ENCODE measurements at places on chromosomes 3 and 15.

DNA sequence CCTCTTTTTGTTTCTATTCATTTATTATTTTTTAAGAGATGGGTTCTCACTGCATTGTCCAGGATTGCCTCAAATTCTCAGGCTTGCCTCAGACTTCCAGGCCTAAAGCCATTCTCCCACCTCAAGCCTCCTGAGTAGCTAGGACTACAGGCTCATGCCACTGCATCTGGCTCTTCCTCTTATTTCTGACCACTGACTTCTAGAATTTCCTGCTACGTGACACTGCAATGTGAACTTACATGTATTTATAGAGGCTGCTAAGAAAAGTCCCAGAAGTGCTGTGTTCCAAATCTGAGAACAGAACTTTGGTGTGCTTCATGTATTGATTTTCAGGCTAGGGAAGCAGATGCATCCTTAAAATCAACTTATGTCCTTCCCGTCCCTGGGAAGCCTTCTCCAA lies 407.4 kb downstream of the RSL24D1 start:
- no peak for DNase-seq

GRCh38 chr15:45743426-45744235 lies 108.8 kb downstream of the SQOR start:
- no peak for DNase-seq

- no peak for DNase-seq
Observed at GRCh38 chr3:187519428-187519890, 150.7 kb downstream of the SST start.

- DNase-seq: no peak
Observed at GRCh38 chr15:70742928-70743327, 20.4 kb downstream of the UACA start.

- no peak for DNase-seq
Observed at GRCh38 chr3:148840451-148840850, 12.8 kb downstream of the CPB1 start.

DNA sequence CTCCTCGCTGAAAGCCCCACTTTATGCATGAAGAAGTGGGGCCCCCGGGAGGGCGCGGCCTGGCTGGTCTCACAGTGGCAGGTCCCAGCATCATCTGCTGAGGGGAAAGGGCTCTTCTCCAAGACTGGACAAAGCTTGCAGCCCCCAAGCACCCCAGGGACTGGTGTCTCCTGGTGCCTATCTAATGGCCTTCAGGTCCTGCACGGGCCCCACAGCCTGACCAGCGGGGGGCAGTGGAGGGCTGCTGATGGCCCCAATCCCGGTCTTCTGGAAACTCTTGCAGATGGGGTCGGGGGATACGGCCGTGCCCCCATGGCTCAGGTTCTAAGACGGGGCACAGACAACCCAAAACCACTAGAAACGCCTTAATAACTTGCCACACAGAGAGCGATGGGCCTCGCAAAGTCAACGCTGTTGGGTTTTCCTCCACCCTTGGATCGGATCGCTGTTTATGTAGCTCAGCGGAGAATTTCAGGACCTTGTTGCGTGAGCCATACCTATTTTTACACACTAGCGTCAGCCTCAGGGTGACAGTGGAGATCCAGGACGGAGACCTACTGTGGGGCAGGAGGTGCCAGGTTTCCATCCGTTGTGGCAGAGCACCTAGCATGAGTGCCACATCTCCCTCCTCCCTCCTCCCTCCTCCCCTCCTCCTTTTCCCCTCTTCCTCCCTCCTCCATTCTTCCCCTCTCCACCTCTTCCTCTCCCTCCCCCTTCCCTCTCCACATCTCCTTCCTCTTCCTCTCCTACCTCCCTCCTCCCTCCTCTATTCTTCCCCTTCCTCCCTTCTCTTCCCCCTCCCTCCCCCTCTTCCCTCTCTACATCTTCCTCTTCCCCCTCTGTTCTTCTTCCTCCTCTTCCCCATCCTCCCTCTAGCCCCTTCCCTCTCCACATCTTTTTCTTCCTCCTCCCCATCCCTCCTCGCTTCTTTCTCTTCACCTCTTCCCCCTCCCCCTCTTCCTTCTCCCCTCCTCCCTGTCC lies 79.3 kb upstream of the ALDH1L1 start:
- no peak for DNase-seq

DNA sequence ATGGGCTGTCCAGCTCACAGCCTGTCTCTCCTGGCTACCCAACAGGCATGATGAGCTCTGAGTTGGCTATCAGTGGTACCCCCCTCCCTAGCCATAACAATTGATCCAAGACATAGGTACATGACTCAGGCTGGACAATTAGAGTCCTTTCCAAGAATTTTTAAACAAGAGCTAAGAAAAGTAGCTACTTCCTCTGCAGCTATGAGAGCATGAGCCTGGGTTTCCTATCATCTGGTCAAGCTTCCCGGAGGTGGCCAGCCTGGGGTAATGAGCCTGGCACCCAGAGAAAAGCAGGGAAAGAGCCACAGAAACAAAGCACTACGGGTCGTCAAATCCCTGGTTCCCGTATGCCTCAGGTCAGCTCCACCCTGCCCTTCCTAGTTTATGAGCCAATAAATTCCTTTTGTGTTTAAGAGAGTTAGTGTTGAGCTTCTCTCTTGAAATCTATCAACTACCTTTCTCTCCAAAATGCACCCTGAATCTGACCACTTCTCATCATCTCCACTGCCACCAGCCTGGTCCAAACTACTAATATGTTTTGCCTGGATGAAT lies 2.3 kb upstream of the SLC51B start:
- no peak for DNase-seq

- DNase-seq: no peak
Observed at GRCh38 chr3:188437926-188438325, 284.0 kb downstream of the LPP start.

- no peak for DNase-seq
Observed at GRCh38 chr3:138066383-138066782, 49.0 kb downstream of the DZIP1L start.

- no peak for DNase-seq
Observed at GRCh38 chr3:90015688-90016356, 908.4 kb downstream of the EPHA3 start.

DNA sequence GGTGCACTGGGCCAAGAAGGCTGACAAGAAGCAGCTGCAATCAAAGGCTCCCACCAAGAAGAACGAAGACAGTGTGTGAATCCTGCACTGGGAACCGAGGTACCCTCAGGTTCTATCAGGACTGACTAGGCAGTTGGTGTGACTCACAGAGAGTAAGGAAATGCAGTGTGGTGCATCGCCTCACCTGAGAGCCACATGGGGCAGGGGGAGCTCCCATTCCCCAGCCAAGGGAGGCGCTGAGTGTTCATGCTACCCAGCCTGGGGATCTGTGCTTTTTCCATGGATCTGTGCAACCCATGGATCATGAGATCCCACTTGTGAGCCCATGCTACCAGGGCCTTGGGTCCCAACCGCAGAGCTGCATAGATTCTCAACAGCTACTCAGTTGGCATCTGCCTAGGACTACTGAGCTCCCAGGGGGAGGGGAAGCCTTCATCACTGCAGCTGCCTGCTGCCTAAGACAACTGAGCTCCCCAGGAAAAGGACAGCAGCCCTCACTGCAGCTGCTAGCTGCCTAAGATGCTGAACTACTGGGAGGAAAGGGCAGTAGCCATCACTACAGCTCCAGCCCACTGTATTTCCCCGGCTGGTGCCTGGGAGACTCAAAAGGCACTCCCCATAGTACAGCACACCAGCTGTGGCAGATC lies 6.9 kb upstream of the PLSCR2 start:
- no peak for DNase-seq

DNA sequence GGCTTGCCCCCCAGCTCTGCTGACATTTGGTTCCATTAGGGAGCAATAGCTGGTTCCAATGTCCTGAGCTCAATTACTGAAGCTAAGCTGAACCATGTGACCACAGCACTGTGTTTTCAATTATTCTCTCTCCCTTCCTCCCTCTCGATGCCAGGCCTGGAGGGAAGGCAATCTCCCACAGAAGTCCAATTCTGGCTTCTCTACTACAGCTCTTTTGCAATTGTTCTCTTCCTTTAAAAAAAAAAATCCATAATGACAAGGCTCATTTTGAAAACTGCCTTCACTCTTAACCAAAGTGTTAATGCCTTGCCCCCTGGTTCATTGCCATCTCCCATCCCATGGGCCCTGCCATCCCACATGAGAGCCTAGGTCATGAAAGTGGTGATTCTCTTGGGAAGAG lies 24.8 kb downstream of the IL16 start:
- DNase-seq: no peak

- no peak for DNase-seq
Observed at GRCh38 chr3:160948273-160948672, 156.9 kb downstream of the B3GALNT1 start.

DNA sequence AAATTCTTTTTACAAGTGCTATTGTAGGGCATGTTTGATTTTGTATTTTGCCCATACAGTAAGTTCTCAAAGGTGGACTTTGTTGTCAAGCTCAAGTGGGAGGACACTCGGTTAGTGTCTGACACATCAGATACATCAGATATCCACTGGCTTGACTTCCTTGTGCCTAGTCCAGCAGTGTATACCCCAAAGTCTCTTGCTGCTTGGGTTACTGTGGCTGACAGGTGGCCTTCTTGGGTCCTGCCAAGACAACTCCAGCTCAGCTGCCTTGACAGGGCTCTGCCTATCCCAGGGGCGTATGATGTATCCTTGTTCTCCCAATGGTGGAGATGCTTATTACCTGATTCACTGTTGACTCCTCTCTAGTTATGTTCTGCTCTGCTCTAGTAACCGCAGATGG lies 214.9 kb downstream of the CBLB start:
- no peak for DNase-seq

- no peak for DNase-seq
Observed at GRCh38 chr15:78103406-78104118, 11.2 kb downstream of the SH2D7 start.

DNA sequence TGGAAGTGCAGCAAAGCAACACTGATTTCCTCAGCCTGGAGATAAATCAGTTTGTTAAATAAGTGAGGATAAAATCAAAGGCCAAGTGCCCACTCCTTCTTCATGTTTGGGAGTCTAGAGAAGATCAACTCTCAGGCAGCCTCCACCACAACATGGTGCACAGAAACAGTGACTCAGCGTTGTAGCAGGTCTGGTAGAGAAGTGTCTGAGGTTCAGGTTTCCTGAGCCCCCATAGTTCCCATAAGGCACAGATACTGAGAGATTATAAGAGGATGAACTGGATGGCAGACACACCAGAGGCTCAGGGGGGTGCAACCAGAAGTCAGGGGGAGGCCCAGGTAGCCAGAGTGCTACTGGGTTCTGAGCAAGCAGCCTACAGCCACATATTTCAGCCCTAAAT lies 166.7 kb downstream of the FRMD5 start:
- no peak for DNase-seq

GRCh38 chr15:77076323-77076915 lies 5.5 kb upstream of the TSPAN3 start:
- no peak for DNase-seq

GRCh38 chr15:25706176-25706955 lies 156.8 kb downstream of the ATP10A start:
- no peak for DNase-seq

- DNase-seq: no peak
Observed at GRCh38 chr3:52350981-52351761, 35.1 kb downstream of the DNAH1 start.

DNA sequence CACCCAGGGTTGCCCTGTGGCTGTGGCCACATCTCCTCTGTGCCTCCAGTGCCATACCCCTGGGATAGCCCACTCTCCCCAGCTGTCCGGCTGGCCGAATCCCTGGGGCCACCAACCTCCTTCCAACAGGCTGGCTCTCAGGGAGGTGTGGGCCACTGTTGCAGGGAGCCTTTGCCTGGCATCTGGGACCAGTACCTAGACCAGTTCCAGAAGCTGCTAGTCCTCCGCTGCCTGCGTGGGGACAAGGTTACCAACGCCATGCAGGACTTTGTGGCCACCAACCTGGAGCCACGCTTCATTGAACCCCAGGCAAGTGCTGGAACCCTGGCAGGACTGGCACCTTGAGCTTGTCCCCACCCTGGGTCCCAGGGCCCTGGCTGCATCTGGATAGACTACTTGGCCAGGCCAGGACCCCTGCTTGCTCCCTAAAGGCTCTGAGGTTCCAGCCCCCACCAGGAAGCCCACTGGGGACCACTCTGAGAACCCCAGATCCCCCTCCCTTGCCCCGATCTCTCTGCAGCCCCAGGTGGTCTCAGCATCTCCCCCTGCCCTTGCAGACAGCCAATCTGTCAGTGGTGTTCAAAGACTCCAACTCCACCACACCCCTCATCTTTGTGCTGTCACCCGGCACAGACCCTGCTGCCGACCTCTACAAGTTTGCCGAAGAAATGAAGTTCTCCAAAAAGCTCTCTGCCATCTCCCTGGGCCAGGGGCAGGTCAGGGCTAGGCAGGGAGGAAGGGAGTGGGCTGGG lies 50.0 kb downstream of the SEMA3G start:
- no peak for DNase-seq
